IMR-90 (cell line): ENCODE measurements at places on chromosomes 13 and 19. TPM values are rescaled to one million over a fixed set of nuclear protein-coding genes. Genes with fewer than 3 reads are reported as not detected.

The F2RL3 gene
- not detected in 2 replicates for total RNA-seq

The TGFBR3L gene
- total RNA-seq: not detected in 2 replicates

The WDR87 gene
- not detected in 2 replicates for total RNA-seq

The SH2D3A gene
- under 0.01 TPM in 1 of 2 replicates, not detected in the other for total RNA-seq

The MAP4K1 gene
- total RNA-seq: not detected in 2 replicates

The DNAAF3 gene
- 0.28 TPM in 1 of 2 replicates, not detected in the other for total RNA-seq

The ZNF468 gene
- 19.2 and 20.1 TPM in 2 replicates for total RNA-seq

The C1QTNF9B gene
- total RNA-seq: 0.56 and 0.72 TPM in 2 replicates

The PRR20B gene
- total RNA-seq: not detected in 2 replicates

The CALR3 gene
- not detected in 2 replicates for total RNA-seq

The IZUMO4 gene
- total RNA-seq: 0.56 and 0.72 TPM in 2 replicates

The SWSAP1 gene
- total RNA-seq: 0.36 and 0.56 TPM in 2 replicates

The PLIN4 gene
- under 0.01 TPM in 2 replicates for total RNA-seq

The ZNF730 gene
- total RNA-seq: 3.2 and 5.0 TPM in 2 replicates

The FFAR2 gene
- not detected in 2 replicates for total RNA-seq

The IZUMO2 gene
- total RNA-seq: not detected in 2 replicates

The IGFL2 gene
- total RNA-seq: not detected in 2 replicates

The EID2B gene
- total RNA-seq: 2.7 and 4.2 TPM in 2 replicates

The SYDE1 gene
- total RNA-seq: 18.6 and 19.4 TPM in 2 replicates

The ZNF615 gene
- 9.7 and 10.9 TPM in 2 replicates for total RNA-seq

The MEIOSIN gene
- not detected in 2 replicates for total RNA-seq

The PCCA gene
- 22.8 and 24.0 TPM in 2 replicates for total RNA-seq

The TSKS gene
- not detected in 2 replicates for total RNA-seq

The KLK5 gene
- total RNA-seq: not detected in 2 replicates

The SIGLEC5 gene
- total RNA-seq: not detected in 2 replicates

The LRRC63 gene
- not detected in 2 replicates for total RNA-seq

The UBE2M gene
- 55.9 and 63.0 TPM in 2 replicates for total RNA-seq

The GFY gene
- not detected in 2 replicates for total RNA-seq

The FSTL3 gene
- 32.3 and 39.4 TPM in 2 replicates for total RNA-seq

The URAD gene
- not detected in 2 replicates for total RNA-seq

The KCNN4 gene
- total RNA-seq: 0.54 and 0.83 TPM in 2 replicates

The KLK11 gene
- not detected in 2 replicates for total RNA-seq
